Mammary epithelial cell (primary cell): ENCODE measurements at places on chromosomes 2 and 18. TPM values are rescaled to one million over a fixed set of nuclear protein-coding genes. Genes with fewer than 3 reads are reported as not detected.

DNA sequence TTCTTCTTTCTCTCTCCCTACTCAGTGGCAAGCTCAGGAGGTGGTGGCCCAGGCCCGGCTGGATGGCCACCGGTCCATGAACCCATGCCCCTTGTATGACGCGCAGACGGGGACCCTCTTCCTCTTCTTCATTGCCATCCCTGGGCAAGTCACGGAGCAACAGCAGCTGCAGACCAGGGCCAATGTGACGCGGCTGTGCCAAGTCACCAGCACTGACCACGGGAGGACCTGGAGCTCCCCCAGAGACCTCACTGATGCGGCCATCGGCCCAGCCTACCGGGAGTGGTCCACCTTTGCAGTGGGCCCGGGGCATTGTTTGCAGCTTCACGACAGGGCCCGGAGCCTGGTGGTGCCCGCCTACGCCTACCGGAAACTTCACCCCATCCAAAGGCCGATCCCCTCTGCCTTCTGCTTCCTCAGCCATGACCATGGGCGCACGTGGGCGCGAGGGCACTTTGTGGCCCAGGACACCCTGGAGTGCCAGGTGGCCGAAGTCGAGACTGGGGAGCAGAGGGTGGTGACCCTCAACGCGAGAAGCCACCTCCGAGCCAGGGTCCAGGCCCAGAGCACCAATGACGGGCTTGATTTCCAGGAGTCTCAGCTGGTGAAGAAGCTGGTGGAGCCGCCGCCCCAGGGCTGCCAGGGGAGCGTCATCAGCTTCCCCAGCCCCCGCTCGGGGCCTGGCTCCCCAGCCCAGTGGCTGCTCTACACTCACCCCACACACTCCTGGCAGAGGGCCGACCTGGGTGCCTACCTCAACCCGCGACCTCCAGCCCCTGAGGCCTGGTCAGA lies 1.8 kb downstream of the NEU2 start:
- DNase-seq, result no peak

GRCh38 chr2:165827921-165828276 lies 33.9 kb upstream of the GALNT3 start:
- no peak for DNase-seq

DNA sequence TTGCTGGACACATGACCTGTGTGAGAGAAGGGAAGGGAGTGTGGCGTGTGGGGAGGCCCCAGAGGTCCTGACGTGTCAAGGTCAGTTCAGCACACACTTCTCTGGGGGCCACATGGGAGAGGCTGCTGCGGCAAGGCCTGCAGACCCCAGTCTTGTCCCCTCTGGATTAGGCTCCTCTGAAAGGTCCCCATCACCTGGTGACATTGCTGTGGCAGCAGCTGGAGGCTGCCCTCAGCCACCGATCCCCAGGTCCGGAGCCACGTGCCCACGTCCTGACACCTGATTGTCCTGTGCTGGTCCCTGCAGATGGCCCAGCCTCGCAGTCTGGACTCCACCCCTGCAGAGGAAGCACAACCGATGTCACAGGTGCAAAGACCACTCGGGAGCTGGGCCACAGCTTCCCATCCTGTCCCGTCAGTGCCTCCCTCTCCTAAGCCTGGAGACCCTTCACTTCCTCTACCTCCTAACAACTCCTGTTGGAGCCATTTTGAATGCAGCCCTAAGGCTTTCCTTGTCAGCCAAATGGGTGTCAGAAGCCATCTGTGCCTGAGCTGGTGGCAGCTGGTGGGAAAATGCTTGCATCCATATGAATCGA lies 12.7 kb downstream of the TMEM177 start:
- DNase-seq, result no peak

- no peak for DNase-seq
Measured at GRCh38 chr18:45387229-45387628, 228.0 kb upstream of the SLC14A2 start.

DNA sequence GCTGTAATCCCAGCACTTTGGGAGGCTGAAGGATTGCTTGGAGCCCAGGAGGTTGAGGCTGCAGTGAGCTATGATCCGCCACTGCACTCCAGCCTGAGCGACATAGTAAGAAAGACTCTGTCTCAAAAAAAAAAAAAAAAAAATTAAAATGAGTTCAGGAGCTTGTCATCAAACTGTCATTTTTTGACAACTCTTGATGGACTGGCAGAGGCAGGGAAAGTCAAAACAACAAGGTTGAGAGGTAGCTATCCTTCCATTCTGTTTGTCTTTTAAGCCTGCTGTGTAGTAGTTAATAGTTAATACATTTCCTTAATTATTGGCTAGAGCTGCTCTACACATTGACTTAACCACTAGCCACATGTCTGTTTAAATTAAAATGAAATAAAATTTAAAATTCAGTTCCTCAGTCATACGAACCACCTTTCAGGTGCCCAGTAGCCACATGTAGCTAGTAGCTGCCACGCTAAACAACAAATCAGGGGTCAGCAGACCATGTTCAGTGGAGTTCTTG lies 22.7 kb downstream of the DPYSL5 start:
- DNase-seq, result no peak

The IL1RL1 gene
- 5.5 and 23.6 TPM in 2 replicates for total RNA-seq

- DNase-seq, result peak; percentile 39
Measured at GRCh38 chr2:89833116-89833779, 1141.8 kb downstream of the RPIA start.

DNA sequence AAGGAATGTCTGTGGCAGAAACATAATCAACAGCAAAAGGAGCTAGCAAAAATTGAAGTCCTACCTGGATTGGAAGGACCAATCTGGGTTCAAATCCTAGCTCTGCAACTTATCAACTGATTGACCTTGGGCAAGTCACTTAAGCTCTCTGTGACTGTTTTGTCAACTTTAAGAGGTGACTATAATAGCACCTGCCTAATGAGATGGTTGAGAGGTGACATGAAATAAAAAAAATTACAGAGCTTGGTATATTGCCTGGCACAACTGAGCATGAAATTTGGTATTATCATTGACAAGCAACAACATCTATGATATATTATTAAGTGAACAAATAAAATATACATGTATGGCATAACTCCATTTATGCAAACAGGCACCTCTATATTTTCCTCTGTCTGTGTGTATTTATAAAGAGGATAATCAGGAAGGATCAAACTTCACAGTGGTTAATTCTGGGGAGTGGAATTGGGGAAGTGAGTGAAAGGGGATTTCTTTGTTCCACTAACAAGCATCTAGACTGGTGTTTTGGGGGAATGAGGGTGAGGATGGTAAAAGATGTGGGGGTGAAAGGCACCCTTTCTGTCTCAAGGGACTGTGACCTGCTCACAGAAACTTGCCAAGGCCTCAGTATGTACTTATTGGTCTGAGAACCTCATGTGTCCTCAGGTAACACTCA lies 132.8 kb upstream of the SERTAD2 start:
- DNase-seq, result no peak

DNA sequence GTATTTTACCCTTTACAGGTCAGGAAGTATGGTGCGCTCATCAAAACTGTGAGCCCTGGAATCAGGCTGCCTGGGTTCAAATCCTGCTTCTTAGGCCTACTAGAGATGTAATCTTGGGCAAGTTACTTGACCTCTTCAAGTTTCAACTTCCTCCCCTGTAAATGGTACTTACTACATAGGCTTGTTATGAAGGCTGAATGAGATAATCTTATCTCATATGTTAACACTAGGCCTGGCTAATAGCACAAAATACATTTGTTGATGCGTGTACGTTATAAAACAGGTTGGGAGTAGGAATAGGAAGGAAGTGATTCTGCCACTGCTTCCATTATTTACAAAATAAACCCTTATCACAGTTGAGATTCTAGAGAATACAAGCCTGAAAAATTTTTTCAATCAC lies 1.7 kb upstream of the RFTN2 start:
- DNase-seq, result no peak
